GM13977 (cell line): ENCODE measurements at places on chromosomes 12 and 14.

- no peak for DNase-seq
Observed at GRCh38 chr12:63808631-63809030, 28.9 kb downstream of the RXYLT1 start.

DNA sequence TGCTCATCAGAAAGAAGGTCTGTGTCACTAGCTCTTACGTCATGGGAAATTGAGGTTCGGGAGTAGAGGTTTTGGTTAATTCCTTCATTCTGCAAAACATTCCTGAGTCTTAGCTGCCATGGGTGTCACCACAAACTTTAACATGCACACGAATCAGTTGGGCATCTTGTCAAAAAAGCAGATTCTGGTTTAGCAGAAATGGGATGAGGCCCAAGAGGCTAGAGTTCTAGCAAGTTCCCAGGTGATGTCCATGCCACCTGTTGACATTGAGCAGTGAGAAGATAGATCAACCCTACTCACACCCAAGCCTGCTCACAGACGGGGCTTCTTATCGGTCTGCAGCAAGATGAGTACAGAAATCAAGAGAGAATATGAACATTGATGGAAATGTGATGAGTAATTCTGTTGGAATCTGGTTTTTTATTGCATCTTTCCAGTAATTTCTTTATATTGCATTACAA is 11.7 kb upstream of the RIN3 start:
- no peak for DNase-seq

DNA sequence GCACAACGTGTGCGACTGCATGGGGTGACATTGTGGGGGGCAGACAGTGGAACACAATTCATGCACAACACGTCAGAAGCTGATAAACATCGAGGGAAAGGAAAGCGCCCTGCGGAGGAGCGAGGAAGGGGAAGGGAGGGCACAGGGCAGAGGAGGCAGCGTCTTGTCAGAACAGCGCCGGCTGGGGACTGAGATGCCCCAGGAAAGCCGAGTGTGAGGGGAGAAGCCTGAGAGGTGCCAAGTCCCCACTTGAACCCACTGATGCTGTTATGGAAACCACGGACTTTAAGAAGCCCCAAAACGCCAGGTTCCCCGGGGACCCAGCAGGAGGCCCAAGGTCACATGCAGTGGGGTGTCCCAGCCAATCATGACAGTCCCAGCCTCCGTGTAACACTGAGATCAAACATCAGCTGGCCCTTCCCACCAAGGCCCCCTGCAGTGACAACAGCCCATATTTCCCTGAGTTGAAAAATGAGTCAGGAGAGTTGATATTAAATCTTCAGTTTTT is 70.0 kb downstream of the GALNT9 start:
- no peak for DNase-seq

DNA sequence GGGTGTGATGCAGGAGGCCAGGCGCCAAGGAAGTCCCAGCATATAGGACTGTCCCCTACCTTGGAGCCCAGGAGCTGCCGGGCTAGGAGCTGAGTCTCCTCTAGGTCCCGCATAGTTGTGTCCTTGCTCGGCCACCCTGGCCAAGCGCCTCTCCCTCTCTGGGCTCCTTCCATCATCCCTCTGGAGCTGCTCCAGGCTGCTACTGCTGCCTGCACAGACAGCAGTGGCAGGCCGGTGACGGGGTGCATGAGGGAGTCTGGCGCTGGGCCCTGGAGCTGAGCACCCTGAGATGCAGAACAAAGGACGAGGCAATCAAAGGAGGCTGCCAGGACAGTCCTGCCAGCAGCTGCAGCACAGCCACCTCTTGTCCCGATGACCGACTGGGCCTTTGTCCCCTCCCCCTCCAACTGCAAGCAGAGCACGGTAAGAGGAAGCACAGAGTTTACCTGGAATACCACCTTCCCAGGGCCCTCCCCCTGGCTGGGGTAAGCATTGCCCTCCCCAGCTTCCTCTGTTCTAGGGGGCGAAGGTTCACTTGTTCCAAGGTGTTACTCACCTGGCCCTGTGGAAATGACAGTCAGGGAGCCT is 10.4 kb downstream of the DTX1 start:
- no peak for DNase-seq

- no peak for DNase-seq
Observed at GRCh38 chr12:24393071-24393470, 443.6 kb upstream of the SOX5 start.

GRCh38 chr14:102057480-102058114 is 29.2 kb downstream of the HSP90AA1 start:
- DNase-seq = no peak

DNA sequence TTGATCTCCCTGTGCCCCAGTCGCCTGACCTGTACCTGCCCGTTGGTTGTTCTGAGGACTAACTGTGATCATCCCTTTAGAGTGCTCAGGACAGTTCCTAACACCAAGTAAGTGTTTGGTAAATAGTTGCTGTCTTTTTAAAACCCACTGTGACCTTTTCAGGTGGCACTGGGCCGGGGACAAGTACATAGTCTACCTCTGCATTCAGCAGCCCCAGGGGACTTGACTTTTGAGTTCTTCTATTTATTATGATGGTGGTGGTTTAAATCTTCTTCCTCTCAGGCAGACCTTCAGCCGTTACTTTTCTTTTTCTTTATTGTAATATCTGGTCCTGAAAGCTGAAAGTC is 38.8 kb downstream of the EVL start:
- no peak for DNase-seq
